Right renal pelvis (tissue), 4 donors: ENCODE measurements at places on chromosomes 6 and 20. TPM values are rescaled to one million over a fixed set of nuclear protein-coding genes. Genes with fewer than 3 reads are reported as not detected.

The APOBEC2 gene
- 0.23 TPM for polyA plus RNA-seq

The TMC2 gene
- polyA plus RNA-seq: 0.25 TPM

The RBPJL gene
- polyA plus RNA-seq: 0.06 TPM

The MLN gene
- 1.1 TPM for polyA plus RNA-seq

The GPX5 gene
- polyA plus RNA-seq: not detected

The EEF1A2 gene
- 3.8 TPM for polyA plus RNA-seq

The GSTA2 gene
- polyA plus RNA-seq: not detected

The FAM50B gene
- 13.2 TPM for polyA plus RNA-seq

- DNase-seq: no peak
These were observed 832.6 kb downstream of the QKI start for GRCh38 chr6:164247106-164247505.

DNA sequence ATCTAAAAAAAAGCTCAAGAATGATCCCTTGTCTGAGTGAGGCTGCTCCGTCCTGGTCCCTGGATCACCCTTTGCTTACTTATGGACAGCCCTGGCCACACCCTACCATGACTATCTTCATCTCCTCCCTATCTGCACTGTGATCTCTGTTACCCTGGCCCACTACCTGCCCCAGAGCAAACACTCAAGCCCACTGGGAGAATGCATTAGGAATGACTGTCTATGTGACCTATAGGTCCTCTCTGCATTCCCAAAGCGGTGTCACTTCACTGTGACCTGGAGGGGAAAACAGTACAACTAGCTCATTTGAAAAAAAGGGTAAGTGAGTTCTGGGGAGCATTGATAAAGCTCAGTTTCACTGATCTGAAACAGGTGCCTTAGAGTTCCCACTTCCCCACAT lies 86.4 kb upstream of the FOXP4 start:
- no peak for DNase-seq

GRCh38 chr20:32439132-32439829 lies 81.2 kb downstream of the ASXL1 start:
- no peak for DNase-seq

DNA sequence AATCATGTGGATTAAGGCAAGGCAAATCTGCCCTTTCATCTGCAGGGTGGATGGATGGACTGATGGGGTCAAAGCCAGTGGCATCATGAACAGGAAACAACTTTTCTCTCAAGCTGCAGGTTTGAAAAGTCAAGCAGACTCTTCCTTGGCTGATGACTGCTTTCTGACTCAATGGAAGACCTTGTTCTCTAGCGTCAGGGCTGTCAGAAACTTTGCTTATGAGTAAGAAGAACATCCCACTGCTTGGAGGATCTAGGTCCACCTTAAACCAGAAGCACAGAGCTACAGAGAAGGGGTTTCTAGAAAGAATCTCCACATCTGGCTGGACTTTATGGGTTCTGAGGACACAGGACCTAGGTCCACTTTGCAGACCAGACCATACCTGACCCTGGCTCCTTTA lies 36.3 kb upstream of the CST5 start:
- DNase-seq: no peak

DNA sequence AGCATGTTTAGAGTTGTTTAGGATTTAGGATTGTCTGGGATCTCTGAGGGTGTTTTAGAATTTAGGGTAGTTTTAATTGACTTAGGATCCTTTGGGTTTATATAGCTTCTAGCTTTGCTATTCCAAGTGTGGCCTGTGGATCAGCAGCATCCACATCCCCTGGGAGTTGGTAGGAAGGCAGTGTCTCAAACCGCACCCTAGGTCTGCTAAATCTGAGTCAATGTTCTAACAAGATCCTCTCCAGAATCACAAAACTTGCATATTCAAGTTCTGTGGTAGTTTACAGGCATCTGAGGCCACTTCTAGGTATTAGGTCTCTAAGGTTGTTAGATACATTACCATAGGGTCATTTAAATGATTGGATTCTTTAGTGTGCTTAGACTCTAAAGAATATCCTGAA lies 48.3 kb downstream of the PRND start:
- no peak for DNase-seq

DNA sequence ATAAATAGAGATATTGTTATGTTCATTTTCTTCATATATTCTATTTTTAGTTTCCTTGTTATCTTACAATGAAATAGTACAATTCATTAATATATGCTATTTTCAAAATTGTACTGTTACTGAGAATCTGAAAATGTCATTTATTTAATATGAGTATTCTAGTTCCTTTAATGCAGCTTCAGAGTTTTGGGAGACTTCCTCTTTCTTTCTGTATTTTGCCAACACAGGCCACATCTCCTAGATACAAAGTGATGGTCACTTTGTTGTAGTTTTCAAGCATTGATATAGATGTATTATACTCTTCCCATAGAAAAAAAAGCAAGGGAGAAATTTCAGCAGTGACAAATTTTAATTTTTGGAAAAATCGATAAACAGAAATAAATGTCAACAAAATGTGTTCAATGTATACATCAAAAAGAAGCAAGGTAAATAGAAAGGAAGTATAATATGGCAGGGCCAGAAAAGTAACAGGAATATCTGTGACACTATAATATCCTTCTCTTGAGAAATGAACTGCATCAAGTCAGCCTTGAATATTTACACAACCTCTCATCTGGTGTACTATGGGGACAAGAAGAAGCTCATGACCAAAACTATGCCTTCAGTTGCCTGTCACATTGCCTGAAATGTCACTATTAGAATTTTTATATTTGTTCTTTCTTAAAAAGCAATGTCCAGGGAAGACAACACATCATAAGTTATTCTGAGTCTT lies 396.0 kb downstream of the TBC1D32 start:
- DNase-seq: no peak

DNA sequence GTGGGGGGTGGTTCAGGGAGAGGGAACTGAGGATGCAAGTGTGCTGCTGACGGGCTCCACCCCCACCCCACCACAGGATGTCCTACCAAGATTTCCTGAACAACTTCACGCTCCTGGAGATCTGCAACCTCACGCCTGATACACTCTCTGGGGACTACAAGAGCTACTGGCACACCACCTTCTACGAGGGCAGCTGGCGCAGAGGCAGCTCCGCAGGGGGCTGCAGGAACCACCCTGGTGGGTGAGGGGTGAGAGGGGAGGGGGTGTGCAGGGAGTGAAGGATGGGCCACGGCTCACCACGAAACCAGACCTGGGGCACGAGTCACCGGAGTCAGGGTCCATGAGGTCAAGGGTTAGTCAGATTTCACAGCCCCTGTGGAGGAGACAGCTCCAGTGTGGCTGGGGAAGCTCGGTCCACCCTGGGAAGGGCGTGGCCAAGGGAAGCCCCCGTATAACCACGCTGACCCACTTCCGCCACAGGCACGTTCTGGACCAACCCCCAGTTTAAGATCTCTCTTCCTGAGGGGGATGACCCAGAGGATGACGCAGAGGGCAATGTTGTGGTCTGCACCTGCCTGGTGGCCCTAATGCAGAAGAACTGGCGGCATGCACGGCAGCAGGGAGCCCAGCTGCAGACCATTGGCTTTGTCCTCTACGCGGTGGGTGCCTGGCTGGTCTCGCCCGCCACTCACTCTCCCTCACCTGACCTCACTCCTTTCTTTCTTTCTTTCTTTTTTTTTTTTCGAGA lies 18.3 kb downstream of the CAPN11 start:
- DNase-seq: no peak

- no peak for DNase-seq
These were observed 85.6 kb downstream of the GPR6 start for GRCh38 chr6:110063594-110064263.

GRCh38 chr6:168584249-168584648 lies 143.3 kb downstream of the SMOC2 start:
- DNase-seq: no peak

- DNase-seq: no peak
These were observed 55.3 kb upstream of the CEP85L start for GRCh38 chr6:118706702-118707101.

- DNase-seq: no peak
These were observed 35.8 kb downstream of the BTBD9 start for GRCh38 chr6:38603966-38604365.

- DNase-seq: no peak
These were observed 312.0 kb downstream of the SAMD5 start for GRCh38 chr6:147820520-147820919.

DNA sequence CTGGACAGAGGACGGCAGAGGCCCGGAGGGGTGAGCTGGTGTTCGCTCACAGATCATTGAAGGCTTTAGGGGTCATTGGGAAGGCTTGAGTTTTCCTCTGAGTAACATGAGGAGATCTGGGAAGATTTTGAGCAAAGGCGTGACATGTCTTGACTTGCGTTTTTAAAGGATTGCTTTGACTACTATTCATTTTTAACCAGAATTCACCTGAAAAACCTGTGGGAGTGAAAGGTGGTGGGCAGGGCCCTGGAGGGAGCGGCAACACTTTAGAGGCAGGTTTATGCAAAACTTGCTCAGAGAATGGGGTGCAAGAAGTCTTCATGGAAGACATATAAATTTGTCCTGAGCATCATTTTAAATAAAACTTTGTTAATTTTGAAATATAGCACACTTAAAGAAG lies 72.2 kb upstream of the EEF1E1 start:
- DNase-seq: no peak

DNA sequence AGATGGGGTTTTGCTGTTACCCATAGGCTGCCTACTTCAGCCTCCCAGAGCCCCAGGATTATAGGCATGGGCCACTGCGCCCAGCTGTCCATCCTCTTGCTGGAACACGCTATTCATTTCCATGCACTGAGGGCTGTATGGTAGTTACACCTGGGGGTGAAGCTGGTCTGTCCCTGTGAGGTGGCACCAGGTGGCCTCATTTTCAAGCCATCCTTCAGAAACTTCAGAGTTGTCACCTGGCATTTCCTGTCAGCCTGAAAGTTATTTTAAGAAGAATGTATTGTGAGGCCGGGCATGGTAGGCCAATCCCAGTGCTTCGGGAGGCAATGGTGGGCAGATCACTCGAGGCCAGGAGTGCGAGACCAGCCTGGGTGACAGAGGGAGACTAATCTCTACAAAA lies 147.6 kb downstream of the DTNBP1 start:
- no peak for DNase-seq
